ENCODE measurements at places on chromosomes 2 and 18.

GRCh38 chr18:48813833-48814489, 136.8 kb downstream of the SMAD7 start:
- peak; percentile 80 for DNase-seq

DNA sequence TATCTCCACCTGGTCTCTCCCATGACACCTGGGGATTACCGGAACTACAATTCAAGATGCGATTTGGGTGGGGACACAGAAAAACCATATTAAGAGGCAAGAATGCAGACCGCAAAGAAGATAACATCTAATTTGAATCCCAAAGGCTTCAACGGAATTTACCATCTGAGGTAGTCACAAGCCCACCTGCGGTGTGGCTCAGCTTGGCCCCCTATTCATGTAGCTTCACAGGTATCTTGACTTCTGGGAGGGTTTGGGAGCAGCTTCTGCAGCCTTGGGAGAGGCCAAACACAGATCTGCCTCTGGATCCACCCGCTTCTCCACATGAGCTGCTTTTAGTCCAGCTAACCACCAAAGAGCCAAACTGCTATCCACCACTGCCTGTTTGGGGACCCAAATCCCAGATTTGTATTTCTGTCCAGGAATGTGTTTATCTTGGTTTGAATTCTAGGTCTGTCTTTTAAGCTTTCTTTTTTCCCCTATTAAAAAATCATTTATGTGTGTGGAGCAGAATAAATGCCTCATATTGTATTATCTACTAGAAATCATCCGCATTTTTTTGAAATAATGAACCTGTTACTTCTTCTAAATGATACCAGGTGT, 247.6 kb downstream of the DLGAP1 start:
- no peak for DNase-seq

GRCh38 chr18:76428396-76429261, 66.4 kb downstream of the ZNF516 start:
- no peak for DNase-seq

DNA sequence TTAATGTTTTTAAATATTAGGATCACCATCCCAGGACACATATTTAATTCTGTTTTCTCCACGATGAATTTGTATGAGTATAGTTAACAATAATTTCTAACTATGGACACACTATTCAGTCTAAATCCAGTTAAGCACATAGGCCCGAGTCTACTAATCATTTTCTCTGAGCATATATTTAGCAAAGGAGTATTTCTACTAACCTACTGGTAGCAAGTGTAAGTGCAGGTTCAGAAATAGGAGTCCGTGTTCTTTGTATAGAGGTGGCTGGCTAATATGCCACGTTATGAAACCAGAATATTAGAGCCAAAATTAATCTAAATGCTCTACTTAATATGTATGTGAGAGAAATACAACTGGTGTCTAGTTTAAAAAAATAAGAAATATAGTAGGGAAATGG, 416.6 kb upstream of the NXPH2 start:
- DNase-seq, result no peak

GRCh38 chr2:47520302-47520630, 117.3 kb downstream of the MSH2 start:
- no peak for DNase-seq

DNA sequence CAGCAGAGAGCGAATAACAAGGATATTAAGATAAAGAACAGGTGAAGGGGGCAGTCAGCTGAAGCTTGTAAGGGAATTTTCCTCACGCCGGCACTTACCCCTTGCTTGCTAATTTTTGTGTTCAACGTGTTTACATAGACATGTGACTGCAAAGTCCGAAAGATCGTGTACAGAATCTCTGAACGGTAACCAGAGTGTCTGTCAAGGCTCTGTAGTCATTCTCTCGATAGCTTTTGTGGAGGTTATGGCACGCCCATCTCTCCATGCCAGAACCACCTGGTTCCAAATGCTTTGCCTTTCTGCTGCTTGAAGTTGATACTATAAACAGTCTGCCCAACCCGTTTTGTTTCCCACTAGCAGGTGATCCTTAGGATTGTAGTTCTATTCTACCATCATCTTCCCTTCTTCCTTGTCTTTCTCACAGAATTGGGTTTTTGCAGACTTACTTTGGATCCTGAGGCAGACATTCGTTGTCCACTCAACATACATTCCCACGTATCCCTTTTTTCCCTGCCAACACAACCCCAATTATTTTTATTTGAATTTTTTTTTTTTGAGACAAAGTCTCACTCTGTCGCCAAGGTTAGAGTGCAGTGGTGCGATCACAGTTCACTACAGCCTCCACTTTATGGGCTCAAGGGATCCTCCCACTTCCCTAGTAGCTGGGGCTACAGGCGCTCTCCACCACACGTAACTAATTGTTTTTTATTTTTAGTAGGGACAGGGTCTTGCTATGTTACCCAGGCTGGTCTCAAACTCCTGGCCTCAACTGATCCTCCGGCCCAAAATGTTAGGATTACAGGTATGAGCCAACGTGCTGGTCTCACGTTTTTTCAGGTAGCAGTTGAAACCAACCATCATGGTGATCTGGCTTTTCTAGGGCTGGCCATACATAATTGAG, 1.3 kb upstream of the USP34 start:
- peak; percentile 16 for DNase-seq
